Type B pancreatic cell (in vitro differentiated cells): ENCODE measurements at places on chromosomes 12 and 14. TPM values are rescaled to one million over a fixed set of nuclear protein-coding genes. Genes with fewer than 3 reads are reported as not detected.

DNA sequence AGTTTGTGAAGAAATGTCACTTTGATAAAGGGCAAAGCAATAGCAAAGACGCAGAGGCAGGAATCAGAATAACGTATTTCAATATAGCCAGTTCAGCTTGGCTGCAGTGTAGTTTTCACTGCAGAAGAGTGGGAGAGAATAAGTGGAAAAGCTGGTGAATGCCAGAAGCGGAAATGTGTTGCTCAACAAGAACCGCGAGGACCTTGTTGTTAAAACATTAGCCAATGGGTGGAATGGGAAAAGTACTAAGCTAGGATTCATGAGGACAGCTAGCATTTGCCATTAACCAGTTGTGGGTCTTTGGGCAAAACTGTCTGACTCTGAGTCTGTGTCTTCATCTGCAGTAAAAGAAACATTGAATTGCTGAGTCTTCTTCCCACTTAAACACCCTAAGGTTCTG lies 292.9 kb upstream of the GRIP1 start:
- DNase-seq = no peak
- no peaks in the 10 kb centered on the region for H3K36me3 ChIP-seq
- peaks cover 4% of the 10 kb centered on the region for H3K4me1 ChIP-seq
- H3K27ac ChIP-seq = no peak overlapping the region

DEGS2 gene
- total RNA-seq = 5.2 and 7.6 TPM in 2 replicates

GRCh38 chr14:104295681-104296387 lies 157.4 kb downstream of the KIF26A start:
- H3K36me3 ChIP-seq = no peaks in the 10 kb centered on the region
- no peak for DNase-seq
- peaks cover 9% of the 10 kb centered on the region for H3K27me3 ChIP-seq
- H3K4me3 ChIP-seq = no peak overlapping the region
- peaks cover 25% of the 10 kb centered on the region for H3K4me1 ChIP-seq

CCDC60 gene
- total RNA-seq = 2.3 and 3.7 TPM in 2 replicates

DNA sequence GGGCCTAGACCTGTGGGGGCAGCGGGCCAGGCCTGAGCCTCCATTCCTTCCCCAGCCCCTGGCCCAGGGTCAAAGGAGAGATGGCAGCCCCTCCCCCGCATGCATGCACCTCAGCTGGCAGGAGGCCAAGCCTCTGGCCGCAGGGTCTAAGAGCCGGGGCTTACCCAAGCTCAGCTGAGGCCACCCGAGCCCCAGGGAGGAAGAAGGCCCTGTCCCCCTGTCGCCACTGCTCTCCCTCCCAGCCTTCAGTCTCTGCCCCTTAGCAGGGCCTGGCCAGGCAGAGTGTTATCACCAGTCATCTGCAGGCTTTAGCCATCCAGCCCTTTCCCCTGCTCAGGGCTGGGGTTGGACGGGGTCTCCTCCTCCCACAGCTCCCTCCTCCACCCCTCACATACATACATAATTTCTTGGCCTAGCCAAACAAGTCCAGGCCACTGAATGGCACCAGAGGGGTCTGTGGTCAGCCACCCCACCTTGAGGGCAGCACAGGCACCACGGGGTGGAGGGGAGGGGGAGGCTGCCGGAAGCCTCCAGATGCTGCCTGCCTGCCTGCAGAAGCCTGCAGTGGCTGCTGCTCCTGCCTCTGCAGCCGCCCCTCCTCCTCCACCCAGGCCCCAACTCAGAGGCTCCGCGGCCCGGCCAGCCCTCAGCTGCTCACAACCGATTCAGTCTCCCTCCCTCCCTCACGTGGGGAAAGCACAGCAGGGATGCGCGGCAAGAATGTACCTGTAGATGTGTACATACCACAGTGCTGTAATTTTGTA lies 22.8 kb downstream of the RAB35 start:
- no peak overlapping the region for H3K4me3 ChIP-seq
- no peak overlapping the region for H3K27ac ChIP-seq
- no peaks in the 10 kb centered on the region for H3K27me3 ChIP-seq
- no peak for DNase-seq

DNA sequence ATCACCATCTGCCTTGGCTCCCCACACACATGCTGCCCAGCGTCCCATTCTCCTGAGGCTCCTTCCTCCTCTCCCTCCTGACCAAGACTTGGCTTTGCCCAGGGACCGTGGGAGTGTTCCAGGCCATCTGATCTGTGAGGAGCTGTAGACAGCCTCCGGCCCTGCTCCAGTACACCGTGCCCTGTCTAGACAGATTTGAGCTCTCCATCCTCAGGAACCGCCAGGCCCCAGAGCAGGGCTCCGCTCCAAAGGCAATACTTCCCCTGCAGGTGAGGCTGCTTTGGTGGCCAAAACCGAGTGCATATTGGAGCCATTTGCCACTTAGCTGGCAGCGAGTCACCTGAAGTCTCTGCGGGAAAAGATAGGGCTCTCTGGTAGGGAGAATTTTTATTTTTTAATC lies 147.4 kb downstream of the ANO2 start:
- peaks cover 50% of the 10 kb centered on the region for H3K27me3 ChIP-seq
- no peak overlapping the region for H3K27ac ChIP-seq
- no peak overlapping the region for H3K4me3 ChIP-seq
- no peak for DNase-seq
- H3K36me3 ChIP-seq = peaks cover 8% of the 10 kb centered on the region

DNA sequence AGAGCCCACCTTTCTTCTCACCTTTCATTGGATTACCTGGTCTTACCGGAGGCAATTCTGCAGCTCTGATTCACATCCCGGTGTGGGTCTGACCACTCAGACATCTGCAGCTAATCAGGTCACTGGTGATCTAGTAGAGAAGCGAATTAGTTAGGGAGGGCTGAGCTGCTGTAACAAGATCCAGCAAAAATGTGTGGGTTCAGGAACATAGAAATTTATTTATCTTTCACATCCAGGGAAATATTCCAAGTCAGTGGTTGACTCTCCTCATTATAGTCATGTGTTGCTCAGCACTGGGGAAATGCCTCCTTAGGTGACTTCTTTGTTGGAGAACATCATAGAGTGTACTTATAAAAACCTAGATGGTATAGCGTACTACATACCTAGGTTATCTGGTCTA lies 218.7 kb upstream of the PELI2 start:
- no peaks in the 10 kb centered on the region for H3K27me3 ChIP-seq
- H3K4me1 ChIP-seq = peaks cover 15% of the 10 kb centered on the region
- H3K4me3 ChIP-seq = no peak overlapping the region
- no peak overlapping the region for H3K27ac ChIP-seq
- DNase-seq = no peak

GRCh38 chr12:73589220-73589619 lies 948.4 kb upstream of the ATXN7L3B start:
- H3K27ac ChIP-seq = no peak overlapping the region
- H3K4me3 ChIP-seq = no peak overlapping the region
- DNase-seq = no peak
- no peaks in the 10 kb centered on the region for H3K27me3 ChIP-seq
- H3K36me3 ChIP-seq = no peaks in the 10 kb centered on the region

DNA sequence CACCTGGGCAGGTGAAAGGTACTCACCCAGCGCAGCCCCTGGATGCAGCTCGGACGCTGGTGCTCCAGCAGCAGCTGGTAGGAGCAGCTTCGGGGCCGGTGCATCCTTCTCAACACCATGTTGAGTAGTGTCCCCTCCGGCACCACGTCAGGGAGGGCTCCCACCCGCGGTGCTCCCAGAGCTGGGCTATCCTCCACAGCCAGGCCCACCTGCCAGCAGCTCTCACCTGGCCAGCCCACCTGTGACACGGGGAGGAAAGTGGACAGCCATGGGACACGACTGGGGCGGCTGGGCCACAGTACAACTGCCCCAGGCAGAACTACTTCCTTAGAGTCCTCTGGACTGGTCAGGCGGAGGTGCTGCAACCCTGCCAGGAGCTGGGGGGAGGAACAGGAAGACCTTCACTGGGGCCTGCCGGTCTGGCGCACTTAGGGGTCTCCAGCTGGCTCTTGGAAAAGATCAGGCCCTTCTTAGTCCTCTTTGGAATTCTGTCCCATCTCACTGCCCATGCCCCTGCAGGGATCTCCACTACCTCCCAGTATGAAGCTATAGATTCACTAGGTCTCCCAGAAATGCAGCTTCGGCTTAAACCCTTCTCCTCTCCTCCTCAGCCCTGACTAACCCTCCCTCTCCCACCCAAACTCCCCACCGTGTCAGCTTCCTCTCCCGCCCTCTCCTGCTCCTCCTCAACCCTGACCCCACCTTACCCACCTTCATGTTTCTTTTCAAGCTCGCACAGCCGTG lies 668 bp downstream of the RAPGEF3 start:
- H3K4me1 ChIP-seq = peaks cover 44% of the 10 kb centered on the region
- no peak overlapping the region for H3K27ac ChIP-seq
- no peaks in the 10 kb centered on the region for H3K27me3 ChIP-seq
- H3K36me3 ChIP-seq = no peaks in the 10 kb centered on the region
- peak overlapping the region; percentile 82 for H3K4me3 ChIP-seq

DNA sequence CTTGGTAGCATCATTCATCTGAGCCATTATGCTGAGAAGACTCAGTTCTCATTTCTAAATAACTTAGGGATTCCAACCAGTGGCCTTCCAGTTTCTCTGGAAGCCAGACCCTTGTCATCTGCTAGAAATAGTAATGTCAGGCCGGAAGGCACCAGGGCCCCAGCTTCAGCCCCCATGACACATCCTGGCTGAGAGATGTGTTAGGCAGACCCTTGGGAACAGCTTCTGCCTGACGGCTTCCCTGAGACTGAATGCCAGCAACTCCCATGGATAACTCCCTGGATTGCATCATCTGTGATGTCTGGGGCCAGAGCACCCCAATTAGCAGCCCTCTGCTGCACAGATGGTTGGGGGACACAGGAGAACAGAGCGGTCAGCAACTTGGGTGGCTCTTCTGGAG lies 583.5 kb upstream of the TBX3 start:
- H3K4me3 ChIP-seq = no peak overlapping the region
- H3K27me3 ChIP-seq = peaks cover 4% of the 10 kb centered on the region
- H3K36me3 ChIP-seq = no peaks in the 10 kb centered on the region
- H3K27ac ChIP-seq = no peak overlapping the region
- DNase-seq = no peak
- H3K4me1 ChIP-seq = no peaks in the 10 kb centered on the region

DNA sequence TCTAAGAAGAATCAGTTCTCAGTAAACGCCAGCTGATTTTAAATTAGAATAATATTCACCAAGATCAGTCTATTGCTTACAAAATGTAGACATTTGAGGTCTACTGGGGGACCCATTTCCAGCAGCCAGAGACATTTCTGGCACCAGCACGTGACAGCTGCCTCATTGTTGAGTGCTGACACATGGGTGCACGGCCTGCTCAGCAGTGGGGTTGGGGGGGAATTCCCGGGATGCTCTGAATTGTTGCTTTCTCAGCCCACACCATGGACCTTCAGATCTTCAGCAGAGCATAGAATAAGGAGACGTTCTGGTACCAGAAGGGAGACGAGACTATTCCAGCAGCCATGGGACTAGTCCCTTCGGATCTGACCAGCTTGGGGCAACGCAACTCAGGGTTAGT lies 18.3 kb downstream of the PLEKHG7 start:
- H3K4me1 ChIP-seq = no peaks in the 10 kb centered on the region
- no peak for DNase-seq
- H3K4me3 ChIP-seq = no peak overlapping the region
- no peaks in the 10 kb centered on the region for H3K27me3 ChIP-seq

RILPL2 gene
- total RNA-seq = 1.00 and 1.4 TPM in 2 replicates

MUCL1 gene
- total RNA-seq = not detected in 2 replicates

- H3K4me1 ChIP-seq = peaks cover 9% of the 10 kb centered on the region
- peak within 1 kb of the TSS; percentile 78 for H3K27ac ChIP-seq
- H3K27me3 ChIP-seq = peaks cover 30% of the 10 kb centered on the region
- DNase-seq = no peak
- H3K4me3 ChIP-seq = peak within 1 kb of the TSS; percentile 87
Measured at GRCh38 chr14:23352506-23353432, at the start of gene SLC22A17. Gene SLC22A17, minus strand, starts transcription at chr14:23352887.

RBP5 gene
- total RNA-seq = 1.0 and 1.2 TPM in 2 replicates

- no peaks in the 10 kb centered on the region for H3K27me3 ChIP-seq
- no peak overlapping the region for H3K27ac ChIP-seq
- DNase-seq = no peak
Measured at GRCh38 chr12:91400271-91400670, 217.7 kb upstream of the DCN start.

- H3K4me1 ChIP-seq = peaks cover 7% of the 10 kb centered on the region
- H3K27ac ChIP-seq = no peak overlapping the region
- H3K27me3 ChIP-seq = peaks cover 40% of the 10 kb centered on the region
- peaks cover 14% of the 10 kb centered on the region for H3K36me3 ChIP-seq
- H3K4me3 ChIP-seq = peak overlapping the region; percentile 9
Measured at GRCh38 chr12:4563336-4563735, 1.3 kb downstream of the DYRK4 start.

DNA sequence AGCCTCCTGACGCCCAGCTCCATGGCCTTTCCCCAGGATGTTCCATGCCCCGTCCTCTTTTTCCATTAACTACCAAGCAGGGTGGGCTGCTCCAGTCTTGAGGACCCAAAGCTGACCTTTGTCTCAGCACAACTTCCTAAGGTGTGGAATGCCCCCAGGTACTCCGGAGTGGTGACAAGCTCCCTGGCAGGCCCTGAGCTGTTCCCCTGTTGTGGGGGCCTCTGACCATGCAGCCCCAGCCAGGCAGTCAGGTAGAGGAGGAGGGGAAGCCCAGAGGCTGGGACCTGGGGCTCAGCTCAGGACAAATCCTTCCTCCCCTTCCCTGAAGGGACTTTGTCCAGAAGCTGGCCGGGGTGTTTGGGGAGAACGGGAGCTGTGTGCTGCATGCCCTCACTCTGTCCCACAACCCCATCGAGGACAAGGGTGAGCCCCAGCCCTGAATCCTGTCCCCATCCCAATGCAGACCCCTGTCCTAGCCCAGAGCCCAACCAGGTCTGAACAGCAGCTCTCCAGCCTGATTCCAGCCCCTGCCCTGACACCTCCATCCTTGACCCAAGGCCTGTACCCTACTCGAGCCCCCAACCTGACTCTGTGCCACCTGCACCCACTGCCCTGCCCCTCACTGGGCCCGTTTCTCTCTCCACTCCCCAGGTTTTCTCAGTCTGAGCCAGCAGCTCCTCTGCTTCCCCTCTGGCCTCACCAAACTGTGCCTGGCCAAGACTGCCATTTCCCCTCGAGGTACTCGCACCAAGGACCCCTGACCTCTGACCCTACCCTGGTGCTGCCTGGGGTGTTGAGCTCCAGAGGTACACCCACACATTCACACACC lies 4.4 kb downstream of the CARMIL3 start:
- peaks cover 22% of the 10 kb centered on the region for H3K27me3 ChIP-seq
- H3K4me3 ChIP-seq = no peak overlapping the region
- no peak for DNase-seq
- no peak overlapping the region for H3K27ac ChIP-seq

- no peak overlapping the region for H3K27ac ChIP-seq
- DNase-seq = no peak
- H3K4me3 ChIP-seq = no peak overlapping the region
- no peaks in the 10 kb centered on the region for H3K36me3 ChIP-seq
Measured at GRCh38 chr12:47352067-47352466, 272.3 kb upstream of the AMIGO2 start.

ANKS1B gene
- total RNA-seq = 4.7 and 7.6 TPM in 2 replicates
